ENCODE measurements at places on chromosomes 7 and 10.

GRCh38 chr7:106774213-106774767 is 90.8 kb upstream of the PIK3CG start:
- no peak for DNase-seq

GRCh38 chr10:131398166-131398565 is 86.6 kb upstream of the TCERG1L start:
- DNase-seq, result no peak

DNA sequence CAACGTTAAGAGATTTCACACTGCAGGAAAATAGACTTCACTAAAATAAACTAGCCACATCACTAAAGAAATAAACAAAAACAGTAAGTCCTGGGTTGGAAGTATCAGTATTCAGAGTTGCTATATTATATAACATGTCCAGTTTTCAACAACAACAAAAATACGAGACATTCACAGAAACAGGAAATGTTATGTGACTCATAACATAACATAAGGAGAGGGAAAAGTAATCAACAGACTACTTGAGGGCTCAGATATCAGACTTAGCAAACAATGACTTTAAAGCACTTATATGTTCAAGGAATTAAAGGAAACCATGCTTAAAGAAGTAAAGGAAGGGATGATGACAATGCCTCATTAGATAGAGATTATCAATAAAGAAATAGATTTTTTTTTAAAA is 73.5 kb upstream of the MKLN1 start:
- no peak for DNase-seq

GRCh38 chr7:2628130-2628482 is 3.7 kb upstream of the TTYH3 start:
- no peak for DNase-seq

DNA sequence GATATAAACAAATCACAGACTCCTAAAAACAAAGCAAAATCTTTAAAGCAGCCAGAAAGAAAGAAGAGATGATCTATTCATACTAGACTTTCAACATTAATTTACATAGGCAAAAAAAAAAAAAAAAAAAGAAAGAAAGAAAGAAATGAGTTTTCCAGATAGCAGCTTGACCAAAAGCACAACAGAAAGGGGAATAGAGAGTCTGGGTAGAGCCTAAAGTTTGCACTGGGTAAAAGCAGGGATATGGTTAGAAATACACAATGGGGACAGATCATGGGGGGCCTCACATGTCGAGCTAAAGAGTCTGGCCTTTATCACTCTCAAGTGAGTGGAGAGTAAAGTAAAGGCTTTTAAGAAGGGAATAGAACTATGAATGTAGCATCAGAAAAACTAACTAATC is 169.8 kb downstream of the SGMS1 start:
- DNase-seq, result no peak

- DNase-seq, result no peak
These were observed 14.0 kb upstream of the BLNK start for GRCh38 chr10:96285331-96285752.

GRCh38 chr10:114301951-114302710 is 63.1 kb downstream of the VWA2 start:
- no peak for DNase-seq

- peak; percentile 80 for DNase-seq
These were observed at the start of gene KIF20B for GRCh38 chr10:89701242-89702120. Gene KIF20B, plus strand, starts transcription at chr10:89701590. Its CDS starts 3,705 bp downstream, at chr10:89705295.

- DNase-seq, result no peak
These were observed 72.3 kb upstream of the MGMT start for GRCh38 chr10:129394518-129395328.

GRCh38 chr10:113493195-113493594 is 59.7 kb upstream of the HABP2 start:
- no peak for DNase-seq

GRCh38 chr7:141161550-141162535 is 88.0 kb downstream of the TMEM178B start:
- DNase-seq, result no peak

GRCh38 chr7:17063045-17063383 is 181.2 kb upstream of the AGR3 start:
- DNase-seq, result no peak

GRCh38 chr10:43939389-43939938 is 290.8 kb upstream of the ZNF32 start:
- no peak for DNase-seq

- no peak for DNase-seq
These were observed 217.2 kb downstream of the ANK3 start for GRCh38 chr10:60172363-60172990.

GRCh38 chr7:104572554-104572953 is 244.2 kb downstream of the LHFPL3 start:
- DNase-seq, result no peak

DNA sequence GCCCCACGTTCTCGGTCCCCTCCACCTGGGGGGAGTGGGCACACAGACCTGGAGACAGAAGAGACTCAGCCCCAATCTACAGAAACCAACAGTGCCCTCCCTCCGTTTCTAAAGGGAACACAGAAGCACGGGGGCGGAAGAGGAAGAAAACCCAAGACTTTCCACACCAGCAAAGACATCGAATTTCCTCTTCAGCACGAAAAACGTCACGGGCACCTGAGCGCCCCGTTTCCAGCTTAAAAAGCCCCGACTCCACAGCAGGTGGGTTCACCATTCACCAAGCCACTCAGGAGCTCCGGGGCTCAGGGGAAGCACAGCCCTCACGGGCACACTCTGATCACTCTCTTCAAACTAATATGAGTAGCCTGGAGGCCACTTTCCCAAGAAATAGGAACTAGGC is 19.6 kb downstream of the NUDT1 start:
- DNase-seq, result no peak

DNA sequence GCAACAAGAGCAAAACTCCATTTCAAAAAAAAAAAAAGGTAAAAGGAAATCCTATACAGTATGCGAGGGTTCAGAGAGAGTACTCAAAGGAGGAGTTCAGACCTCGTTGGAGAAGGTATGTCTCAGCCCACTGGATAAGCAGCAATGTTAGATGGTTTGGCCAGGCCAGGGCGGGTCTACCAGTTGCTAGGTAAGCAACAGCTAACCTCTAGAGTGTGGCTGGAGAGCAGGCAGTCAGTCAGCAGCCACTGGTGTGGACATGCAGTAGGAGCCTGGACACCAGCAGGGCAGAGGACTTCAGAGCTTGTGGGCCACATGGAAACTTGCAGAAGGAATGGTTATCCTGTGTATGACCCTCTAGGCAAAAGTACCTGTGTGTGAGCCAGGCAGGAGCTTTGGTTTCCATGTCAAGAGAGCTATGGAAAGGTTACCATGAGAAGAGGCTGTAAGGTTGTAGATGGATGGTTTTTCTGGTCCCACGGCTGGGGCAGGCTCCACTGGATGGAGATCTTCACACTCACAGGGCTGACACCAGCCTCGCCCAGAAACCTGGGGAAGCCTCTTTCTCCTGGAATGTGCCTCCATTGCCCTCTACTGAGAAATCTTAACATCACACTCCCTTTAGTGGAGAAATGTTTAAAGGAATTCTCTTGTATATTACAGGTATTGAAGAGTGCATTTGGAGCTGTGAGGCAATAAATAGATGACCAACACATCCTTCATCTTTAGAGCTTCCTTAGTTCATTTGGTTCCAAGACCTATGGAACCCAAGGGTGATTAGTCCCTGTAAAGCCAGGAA is 63.6 kb downstream of the CCDC186 start:
- DNase-seq, result no peak

DNA sequence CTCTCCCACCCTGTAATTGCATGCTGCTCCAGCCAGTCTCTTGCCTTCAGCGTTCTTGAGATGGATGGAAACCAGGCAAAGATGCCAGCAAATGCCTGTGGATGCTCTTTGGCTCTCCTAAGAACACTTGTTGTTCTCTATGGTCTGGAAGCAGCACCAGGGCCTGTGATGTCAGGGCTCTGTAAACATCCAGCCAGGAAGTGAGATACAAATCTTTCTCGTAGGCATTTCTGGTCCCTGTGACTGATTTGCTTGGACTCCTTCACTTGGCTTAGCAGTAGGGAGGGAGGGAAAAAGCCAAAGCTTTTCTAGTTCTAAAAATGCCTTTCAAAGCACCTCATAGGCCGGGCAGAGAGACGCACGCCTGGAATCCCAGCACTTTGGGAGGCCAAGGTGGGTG is 201.3 kb downstream of the REEP3 start:
- DNase-seq, result no peak

DNA sequence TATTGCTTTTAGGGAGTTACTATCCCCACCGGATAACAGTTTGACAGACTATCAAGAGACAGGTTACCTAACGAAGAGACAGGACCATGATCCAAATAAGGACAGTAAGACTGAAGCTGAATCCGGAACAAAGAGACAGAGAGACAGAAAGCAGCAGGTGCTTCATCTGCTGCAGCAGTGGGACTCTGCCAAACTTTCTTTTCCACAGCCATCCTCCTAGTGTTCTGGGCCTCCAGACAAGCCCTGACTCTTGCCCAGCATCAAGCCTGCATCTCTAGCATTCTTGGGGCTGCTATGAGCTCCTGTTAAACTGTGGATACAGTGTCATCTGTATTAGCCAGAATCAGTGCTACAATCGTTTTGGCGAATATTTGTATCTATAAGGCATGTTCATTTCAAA is 761.7 kb downstream of the GRID1 start:
- DNase-seq, result no peak

GRCh38 chr10:2963889-2964631 is 103.3 kb upstream of the PFKP start:
- DNase-seq, result no peak

- DNase-seq, result no peak
These were observed 87.2 kb upstream of the COL1A2 start for GRCh38 chr7:94307399-94308048.

- DNase-seq, result no peak
These were observed 50.9 kb downstream of the SEMA3D start for GRCh38 chr7:85135977-85136376.

DNA sequence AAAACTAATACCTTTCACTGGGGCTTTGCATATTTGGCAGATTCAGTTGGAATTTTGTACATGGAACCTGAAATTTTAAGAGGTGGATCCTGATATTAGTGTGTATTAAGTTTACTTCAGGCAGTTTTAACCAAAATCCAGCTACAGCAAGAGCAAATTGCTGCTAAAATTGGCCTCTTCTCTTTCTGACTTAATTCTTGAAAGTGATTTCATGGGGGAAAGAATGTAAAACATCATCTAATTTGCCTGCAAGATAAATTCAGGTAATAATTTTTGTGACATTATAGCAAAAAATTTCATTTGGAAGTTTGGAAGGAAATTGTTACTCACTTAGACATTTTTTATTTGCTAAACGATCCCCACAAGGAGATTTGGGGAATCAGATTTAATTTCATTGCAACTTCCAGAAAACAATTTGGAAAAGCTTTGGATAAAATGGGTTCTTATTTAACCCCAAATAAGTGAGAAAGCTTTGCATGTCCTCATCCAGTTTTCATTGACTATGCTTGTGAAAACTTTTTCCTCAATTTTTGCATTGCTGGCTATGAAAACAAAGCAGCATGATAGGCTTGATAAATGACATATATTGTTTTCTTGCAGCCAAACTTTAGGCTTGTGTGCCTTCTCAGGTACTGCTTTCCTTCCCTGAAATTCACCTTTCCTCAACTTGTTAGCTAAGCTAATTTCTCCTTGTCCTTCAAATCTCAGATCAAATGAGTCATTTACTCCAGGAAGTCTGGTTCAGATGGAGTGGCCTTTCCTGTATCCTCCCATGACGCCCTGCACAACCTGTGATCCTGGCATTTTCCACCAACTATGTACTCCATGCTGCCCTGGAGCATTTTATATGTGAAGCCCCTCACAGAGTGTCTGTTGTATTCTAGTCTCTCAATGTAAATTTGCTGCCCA is 27.4 kb upstream of the ZNF438 start:
- no peak for DNase-seq

DNA sequence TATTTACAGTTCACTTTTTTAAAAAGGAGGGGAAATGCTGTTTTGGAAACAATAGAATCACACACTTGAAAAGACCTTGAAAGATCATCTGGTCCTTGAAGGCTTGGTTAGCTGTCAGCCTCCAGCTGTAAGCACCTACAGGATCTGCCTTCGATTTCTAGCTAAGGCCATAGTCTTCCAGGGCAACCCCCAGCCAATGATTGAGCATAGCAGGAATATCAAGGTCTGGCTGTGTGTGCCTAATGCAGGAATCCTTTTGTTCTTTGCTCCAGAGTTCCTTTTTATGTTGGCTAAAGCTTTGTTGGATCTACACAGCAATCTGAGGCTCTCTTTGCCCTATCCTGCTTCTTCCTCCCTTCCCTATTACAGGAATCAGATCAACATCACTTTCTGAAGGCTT is 5.2 kb upstream of the YAE1 start:
- DNase-seq, result no peak

DNA sequence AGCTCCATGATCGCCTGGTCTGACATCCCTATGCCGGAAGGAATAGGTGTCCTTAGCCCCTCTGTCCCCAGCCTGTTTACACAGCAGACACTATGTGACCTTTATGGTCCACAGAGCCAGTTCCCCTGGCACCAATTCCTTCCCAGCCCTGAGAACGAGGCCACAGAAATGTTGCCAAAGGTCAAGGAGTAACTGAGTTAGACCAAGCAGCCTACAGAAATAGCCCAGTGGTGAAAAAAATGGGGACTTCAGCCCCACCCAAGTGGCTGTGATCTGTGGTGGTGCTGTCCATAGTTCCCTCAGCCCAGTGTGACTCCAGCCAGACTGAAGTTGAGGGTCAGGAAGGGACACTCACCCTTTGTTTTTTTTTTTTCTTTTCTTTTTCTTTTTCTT is 2.5 kb downstream of the PGAM2 start:
- DNase-seq, result no peak

- no peak for DNase-seq
These were observed 410.4 kb downstream of the INHBA start for GRCh38 chr7:41292487-41292886.

- DNase-seq, result no peak
These were observed 5.7 kb upstream of the GOT1 start for GRCh38 chr10:99435986-99436638.

GRCh38 chr10:34507217-34507616 is 307.9 kb downstream of the PARD3 start:
- DNase-seq, result no peak

DNA sequence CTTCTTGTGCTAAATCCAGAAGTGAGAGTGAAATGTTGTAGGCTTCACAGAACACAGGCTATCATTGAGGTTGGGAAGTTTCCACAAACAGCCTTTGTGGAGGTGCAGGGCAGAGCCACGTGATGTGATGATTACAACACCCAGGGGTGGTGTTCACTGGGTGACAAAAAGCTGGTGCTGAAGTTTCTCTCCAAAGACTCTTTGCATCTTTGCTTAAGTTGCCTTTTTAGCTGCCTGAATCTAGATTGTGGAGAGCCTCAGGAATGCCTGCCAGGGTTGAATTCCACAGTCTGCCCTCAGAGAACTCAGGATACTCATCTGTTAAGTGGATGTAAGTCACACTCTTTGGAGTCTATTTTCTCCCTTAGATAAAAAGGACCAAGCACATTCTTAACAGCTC is 56.3 kb downstream of the PLXNA4 start:
- no peak for DNase-seq

DNA sequence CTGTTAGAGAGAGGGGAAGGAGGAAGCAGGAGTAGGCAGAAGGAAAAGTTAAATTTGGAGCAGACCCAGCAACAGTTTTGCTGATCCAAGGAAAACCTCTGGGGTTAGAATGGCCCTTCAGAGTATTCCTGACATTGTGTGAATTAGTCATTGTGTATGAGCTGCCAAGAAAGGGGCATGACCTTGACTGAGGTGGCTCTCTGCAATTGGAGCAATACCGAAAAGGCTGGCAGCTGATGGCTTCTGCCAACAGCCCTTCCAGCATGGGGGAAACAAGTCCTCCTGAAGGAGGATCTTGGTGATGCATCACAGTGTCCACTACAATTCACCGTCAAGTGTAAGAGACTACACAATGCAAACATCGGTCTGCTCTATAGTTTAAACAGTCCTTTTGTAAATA is 20.6 kb upstream of the WASL start:
- DNase-seq, result no peak

GRCh38 chr7:96126382-96126781 is 195.5 kb downstream of the SLC25A13 start:
- no peak for DNase-seq

All from stimulated activated CD4-positive, alpha-beta T cell treated with anti-CD3 and anti-CD28 coated beads, Interleukin-1b, Interleukin-23, amount 100 ng/mL, for 1 hour (primary cell).